ENCODE measurements at places on chromosomes 3 and 15.
A peak's percentile ranks its signal among the peaks of the same experiment; 100 is the strongest.

GRCh38 chr3:178002113-178002512 lies 534.1 kb upstream of the KCNMB2 start:
- DNase-seq, result no peak

GRCh38 chr3:66312039-66312438 lies 91.2 kb downstream of the SLC25A26 start:
- DNase-seq, result no peak

DNA sequence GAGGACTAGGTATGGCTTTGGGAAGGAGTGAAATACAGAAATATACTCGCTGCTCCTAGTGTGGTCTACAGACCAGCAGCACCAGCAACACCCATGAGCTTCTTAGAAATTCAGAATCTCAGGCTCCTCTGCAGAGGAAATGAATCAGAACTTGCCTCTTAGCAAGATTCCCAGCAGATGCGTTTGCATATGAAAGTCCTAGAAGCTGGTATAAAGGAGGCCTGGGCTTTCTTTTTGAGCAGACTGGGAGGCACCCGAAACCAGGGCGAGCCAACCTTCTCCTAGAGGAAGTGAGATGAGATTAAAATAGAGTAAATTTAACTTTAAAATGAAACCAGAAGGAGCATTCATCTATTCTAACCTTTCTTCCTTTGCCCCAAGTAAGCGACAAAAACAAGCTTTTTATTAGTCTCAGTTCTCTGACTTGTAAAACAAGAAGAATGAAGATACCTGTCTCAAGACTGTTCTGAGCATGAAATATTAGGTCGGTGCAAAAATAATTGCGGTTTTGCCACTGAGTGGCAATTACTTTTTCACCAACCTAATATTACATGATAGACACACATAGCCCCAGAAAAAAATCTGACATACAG lies 140.0 kb downstream of the PDZRN3 start:
- DNase-seq, result no peak

GRCh38 chr3:10274601-10275000 lies 18.1 kb downstream of the GHRL start:
- DNase-seq, result no peak

DNA sequence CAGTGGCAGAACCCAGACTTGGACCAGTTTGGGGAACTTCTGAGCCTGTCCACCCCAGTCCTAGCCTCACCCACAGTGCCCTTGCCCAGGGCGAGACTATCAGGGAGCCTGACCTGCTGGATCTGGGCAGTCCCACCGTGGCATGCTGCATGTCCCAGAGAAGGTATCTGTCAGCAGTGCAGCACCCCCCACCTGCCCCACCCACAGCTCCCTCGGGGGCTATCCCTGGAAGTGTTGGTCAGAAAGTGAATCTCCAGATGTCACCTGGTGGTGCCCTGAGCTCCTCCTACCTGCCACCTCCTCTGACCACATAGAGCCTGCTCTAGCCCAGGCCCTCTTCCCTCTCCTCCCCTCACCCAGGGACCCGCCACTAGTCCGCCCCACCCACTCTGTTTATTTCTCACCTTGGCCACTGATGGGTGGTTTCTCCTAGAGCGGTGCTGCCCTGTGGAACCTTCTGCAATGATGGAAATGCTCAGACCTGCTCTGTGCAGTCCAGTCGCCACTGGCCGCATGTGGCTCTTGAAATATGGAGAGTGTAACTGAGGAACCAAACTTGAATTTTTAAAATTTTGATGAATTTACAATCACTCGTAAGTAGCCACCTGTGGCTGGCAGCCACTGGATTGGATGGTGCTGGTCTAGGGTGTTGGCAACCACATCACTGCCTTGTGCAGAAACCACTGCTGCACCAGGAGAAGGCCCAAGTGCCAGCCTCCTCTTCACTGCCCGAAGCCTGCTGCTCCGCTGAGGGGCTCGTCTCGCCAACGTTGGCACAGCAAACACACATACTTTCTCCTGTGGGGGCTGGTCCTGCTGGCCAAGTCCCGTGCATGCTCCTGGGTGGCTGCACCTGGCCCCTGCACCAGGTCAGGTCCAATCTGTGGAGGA lies 13.1 kb downstream of the HDAC11 start:
- DNase-seq, result no peak

DNA sequence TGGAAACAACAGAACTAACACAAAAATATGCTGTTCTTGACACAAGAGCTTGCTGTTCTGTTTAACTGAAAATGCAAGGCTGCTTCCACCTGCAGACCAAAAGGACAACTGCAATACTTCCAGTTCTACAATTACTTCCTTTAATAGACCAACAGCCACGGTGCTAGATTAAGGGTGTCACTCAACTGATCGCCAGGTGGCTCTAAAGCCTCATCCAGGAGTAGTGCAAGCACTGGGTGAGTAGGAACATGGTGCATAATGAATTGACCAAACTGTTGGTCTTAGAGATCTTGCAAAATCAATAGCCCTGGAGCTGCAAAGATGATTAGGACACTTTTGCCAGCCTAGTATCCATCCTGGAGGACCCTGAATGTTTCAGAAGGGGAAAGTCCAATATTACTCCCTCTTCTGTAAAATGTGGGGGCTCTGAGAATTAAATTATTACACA lies 3.6 kb upstream of the CLDN16 start:
- DNase-seq, result no peak

GRCh38 chr3:87975716-87976115 lies 83.1 kb downstream of the CGGBP1 start:
- DNase-seq, result no peak

GRCh38 chr3:112314649-112315048 lies 18.3 kb upstream of the CD200 start:
- no peak for DNase-seq

GRCh38 chr15:85379403-85380131 lies 836 bp upstream of the AKAP13 start:
- DNase-seq, result peak; percentile 8

DNA sequence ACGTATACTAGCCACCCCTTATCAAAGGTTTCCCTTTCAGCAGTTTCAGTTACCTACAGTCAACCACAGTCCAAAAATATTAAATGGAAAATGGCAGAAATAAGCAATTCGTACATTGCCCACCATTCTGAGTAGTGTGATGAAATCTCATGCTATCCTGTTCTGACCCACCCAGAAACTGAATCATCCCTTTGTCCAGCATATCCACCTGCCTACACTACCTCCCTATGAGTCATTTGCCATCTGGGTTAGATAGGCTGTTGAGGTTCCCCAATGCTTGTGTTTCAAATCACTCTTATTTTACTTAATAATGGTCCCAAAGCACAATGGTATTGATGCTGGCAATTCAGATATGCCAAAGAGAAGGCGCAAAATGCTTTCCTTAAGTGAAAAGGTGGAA lies 15.3 kb upstream of the PHC3 start:
- DNase-seq, result no peak

DNA sequence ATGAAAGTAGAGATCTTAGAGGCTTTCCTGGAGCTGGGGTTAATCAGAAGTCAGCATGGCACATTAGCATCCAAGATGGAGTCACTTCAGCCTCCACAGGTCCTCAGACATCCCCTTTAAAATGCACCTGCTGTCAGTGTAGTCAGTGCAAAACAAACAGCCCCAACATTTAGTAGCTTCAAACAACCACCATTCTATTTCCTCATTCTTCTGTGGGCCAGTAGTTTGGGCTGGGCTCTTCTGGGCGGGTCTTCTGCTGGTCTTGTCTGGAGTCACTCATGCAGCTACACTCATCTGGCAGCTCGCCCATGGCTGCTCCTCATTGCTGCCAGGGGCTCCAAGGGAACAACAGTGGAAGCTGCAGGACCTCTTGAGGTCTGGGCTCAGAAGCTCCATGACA lies 99.9 kb downstream of the TLE3 start:
- DNase-seq, result no peak

- no peak for DNase-seq
These were observed 261.9 kb upstream of the SUCLG2 start for GRCh38 chr3:67916353-67916752.

DNA sequence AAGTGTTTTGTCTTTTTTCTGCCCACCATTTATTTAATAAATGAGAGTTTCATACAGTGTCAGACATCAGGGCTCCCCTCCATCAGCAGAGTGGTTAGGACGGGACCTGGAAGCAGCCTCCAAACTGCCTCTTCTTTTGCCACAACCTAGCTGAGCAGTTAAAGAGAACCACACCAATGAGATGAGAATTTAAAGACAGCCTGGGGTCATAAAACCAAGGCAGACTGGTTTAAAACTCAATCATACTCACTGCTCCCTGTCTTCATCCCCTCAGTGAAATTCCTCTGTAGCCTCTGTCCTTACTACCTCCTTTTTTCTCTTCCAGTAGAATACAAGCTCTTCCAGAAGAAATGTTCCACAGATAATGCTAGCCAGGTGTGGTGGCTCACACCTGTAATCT lies 78.7 kb downstream of the WWTR1 start:
- no peak for DNase-seq

GRCh38 chr3:112390783-112391641 lies 58.1 kb downstream of the CD200 start:
- DNase-seq, result no peak

GRCh38 chr3:191385101-191385500 lies 54.8 kb upstream of the UTS2B start:
- DNase-seq, result no peak

- DNase-seq, result no peak
These were observed 27.1 kb downstream of the IP6K1 start for GRCh38 chr3:49759226-49759625.

DNA sequence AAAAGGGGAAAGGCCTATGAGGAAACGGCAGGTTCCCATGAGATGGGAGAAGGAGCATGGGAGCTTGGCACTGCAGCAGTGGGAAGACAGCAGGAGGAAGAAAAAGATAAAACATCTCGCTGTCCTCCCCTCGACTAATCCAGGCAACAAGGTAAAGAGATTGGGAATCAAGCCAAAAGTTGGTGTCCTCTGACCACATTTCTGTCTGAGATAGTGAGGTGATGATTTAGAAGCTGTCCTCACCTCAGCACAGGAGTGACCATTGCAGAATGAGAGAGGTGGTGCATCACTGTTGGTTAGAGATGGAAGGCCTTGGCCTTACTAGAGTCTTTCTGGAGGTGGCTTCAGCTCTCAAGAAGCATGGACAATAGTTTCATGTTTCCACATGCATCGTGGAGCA lies 226.6 kb upstream of the CCDC54 start:
- no peak for DNase-seq

- DNase-seq, result no peak
These were observed 19.0 kb downstream of the APBA2 start for GRCh38 chr15:28904541-28905315.

- no peak for DNase-seq
These were observed at the start of gene CAMK1 for GRCh38 chr3:9769426-9770275. CAMK1 (minus strand) TSS chr3:9769947; CDS start chr3:9767749, 2,198 bp downstream.

DNA sequence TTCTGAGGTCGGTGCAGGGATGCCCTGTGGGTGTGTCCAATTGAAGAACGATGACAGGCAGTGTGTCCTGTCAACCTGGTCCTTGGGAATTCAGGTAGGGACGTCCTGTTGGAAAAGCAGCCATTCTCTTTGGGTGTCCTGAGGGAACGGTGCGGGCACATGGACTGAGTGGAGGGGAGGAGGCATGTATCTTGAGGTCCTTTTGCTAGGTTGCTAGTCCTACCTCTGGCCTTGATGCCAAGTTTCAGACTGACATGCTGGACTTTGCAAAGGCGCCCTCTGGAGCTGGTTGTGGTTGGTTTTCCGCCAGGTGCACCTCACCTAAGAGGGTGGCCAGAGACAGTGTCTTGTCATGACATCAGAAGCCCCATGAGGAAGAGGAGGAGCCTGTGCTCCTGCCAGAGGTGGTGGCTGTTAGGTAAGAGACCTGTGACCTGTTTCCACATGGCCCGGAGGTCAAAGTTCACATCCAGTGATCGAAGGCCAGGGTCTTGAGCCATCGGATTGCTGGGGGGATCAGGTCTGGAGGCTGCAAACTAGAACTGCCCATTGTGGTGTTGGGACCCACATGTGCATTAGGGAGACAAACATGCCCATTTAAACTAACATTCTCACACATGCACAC lies 106.3 kb downstream of the SNRPN start:
- DNase-seq, result no peak

GRCh38 chr3:12904951-12905315 lies 63.6 kb upstream of the RPL32 start:
- no peak for DNase-seq

DNA sequence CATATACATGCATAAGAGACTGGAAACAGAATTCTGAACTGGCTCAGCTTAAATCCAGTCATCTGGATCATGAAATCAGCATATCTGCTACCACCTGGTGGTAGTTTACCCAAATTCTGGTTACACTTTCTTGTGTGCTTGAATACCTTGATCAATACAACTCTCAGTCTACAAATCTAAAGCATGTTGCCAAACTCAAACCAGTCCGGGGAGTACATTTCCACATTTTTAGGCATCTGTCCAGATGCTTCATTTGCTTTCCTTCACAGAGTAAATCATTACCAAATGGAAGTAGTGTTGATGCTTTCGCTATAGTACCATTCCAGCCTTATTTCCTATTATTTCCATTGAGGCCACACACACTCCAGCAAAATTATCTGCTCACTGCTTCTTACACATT lies 126.4 kb downstream of the P2RY1 start:
- DNase-seq, result no peak

DNA sequence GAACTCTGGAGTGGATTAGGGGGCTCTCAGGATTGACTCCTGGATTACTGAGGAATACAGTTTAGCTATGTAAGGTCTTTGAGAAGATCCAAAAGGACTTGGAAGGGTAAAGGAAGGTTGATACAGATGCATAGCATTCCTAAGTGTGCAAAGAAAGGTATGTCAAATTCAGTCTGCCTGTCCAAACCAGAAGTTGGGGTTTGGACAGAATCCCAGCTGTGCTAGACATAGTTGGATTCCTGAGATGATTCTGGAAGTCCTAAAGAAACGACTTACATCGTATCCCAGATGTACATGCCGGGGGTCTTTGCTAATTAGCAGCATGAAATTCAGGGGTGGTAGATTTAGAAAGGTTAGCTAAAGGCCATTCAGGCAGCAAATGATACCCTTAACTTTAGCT lies 97.7 kb upstream of the TSPAN3 start:
- DNase-seq, result no peak

GRCh38 chr3:76222201-76222600 lies 436.9 kb upstream of the ZNF717 start:
- DNase-seq, result no peak

DNA sequence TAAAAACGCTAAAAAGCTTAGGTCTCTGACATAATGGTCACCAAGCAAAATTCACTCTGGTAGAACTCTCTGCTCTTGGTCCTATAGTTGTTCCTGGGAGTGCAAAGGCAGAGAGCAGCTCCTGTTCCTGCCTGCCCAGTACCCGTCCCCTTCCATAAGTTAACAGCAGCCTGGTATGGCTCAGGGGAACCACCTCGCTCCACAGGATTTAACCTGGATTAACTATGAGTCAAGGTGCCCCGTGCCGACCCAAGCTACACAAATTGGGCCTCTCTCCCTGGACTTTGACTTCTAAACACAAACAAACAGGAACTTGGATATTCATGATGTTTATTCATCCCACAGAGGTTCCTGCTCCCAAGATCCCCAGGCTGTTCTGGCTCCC lies 32.1 kb downstream of the SCAP start:
- no peak for DNase-seq
